ENCODE measurements at places on chromosomes 7 and 10.

- no peak for DNase-seq
These were observed 386.5 kb downstream of the INHBA start for GRCh38 chr7:41316410-41316809.

- no peak for DNase-seq
These were observed 82.7 kb upstream of the GPR22 start for GRCh38 chr7:107387128-107387527.

GRCh38 chr10:19561181-19561580 lies 255.1 kb upstream of the PLXDC2 start:
- DNase-seq: no peak

DNA sequence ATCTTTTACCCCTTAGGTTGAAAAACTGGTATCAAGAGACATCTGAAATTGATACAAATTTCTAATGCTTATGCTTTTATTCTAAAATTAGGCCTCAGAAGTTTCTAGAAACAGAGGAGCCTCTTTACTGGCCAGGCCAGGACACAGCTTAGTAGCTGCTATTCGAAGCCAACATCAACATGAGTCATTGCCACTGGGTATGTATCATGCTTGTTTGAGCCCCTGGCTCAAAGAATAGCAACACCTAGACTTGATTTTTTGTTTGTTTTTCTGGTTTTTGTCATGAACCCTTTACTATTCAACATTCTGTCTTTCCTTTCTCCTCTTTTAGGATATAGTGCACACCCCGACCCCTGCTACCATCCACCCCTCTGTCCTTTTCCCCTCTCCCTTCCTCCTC lies 90.9 kb upstream of the STK17A start:
- DNase-seq: no peak

DNA sequence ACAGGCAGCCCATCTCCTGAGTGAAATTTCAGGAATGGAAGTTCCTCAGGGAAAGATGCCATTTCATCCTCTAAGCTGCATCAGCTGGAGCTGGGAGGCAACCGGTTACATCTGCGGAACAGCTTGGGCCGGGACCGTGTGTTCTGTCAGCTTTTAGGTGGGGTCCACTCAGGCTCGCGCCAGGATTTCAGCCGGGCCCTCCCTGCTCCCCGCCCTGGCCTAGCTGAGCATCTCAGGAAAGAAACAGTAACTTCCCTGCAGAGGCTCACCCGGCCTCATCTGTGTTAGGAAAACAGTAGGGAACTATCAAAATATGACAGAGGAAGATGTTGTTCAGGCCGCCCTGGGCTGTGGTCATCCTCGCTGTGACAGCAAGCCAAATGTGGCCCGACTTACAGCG lies 110.4 kb downstream of the TRIL start:
- no peak for DNase-seq

GRCh38 chr10:86229376-86229775 lies 137.2 kb downstream of the GRID1 start:
- no peak for DNase-seq
